ENCODE measurements at places on chromosomes 7 and 10. TPM values are rescaled to one million over a fixed set of nuclear protein-coding genes. Genes with fewer than 3 reads are reported as not detected.

GRCh38 chr10:108388706-108389105 is 1224.2 kb upstream of the SORCS1 start:
- no peak for DNase-seq

DNA sequence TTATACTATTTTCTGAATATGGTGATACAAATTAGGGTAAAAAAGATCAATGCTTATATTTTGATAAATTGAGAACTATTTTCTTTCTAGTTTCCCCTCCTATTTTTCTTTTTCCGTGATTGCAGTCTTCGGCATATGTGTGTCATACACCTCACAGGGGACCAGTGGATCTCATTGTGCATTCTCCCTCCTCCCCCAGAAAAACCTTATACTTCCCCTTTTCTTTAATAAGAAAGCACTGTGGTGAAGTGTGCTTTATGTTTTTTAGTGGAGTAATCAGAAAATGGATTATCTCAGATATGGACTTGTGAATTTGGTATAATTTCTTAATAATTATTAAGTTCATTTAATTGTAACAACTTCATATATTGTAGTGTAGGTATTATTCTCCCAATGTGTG is 72.8 kb downstream of the BICC1 start:
- no peak for DNase-seq

DEPP1 gene
- 13.4 TPM for polyA plus RNA-seq

MRC1 gene
- polyA plus RNA-seq, result 12.2 TPM

GRCh38 chr7:138243836-138244235 is 167.6 kb downstream of the AKR1D1 start:
- no peak for DNase-seq

GRCh38 chr10:132498562-132499366 is 38.8 kb upstream of the INPP5A start:
- no peak for DNase-seq

OR2A12 gene
- 0.04 TPM for polyA plus RNA-seq

HNRNPF gene
- 251 TPM for polyA plus RNA-seq

DNA sequence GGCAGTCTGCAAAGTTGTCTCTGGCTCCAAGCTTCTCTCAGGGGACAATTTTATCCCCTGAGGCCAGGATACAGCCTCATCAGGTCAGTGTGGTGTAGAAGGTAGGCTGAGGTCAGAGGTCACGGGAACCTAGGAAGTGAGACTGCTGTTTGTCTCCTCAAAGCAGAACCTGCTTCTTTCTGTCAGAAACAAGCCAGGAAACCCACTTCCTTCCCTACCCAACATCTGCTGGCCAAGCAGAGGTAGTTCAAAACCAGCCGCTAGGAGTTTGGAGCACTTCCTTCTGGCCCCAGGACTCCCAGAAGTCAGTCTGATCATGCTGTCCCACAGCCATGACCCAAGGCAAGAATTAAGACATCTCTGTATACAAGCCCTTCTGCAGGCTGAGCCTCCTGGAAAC is 12.2 kb downstream of the CLRN3 start:
- no peak for DNase-seq

- DNase-seq, result no peak
Observed at GRCh38 chr10:16408379-16408778, 28.4 kb upstream of the PTER start.

PIK3CG gene
- 2.7 TPM for polyA plus RNA-seq
